Urinary bladder (tissue), 4 donors: ENCODE measurements at places on chromosomes 2 and 18. TPM values are rescaled to one million over a fixed set of nuclear protein-coding genes. Genes with fewer than 3 reads are reported as not detected.

MAP2 gene
- polyA plus RNA-seq = 2.7 TPM

BOLL gene
- not detected for polyA plus RNA-seq

MBD2 gene
- 27.0 TPM for polyA plus RNA-seq

LHCGR gene
- polyA plus RNA-seq = 0.14 TPM

RAX gene
- not detected for polyA plus RNA-seq

COL5A2 gene
- 112 TPM for polyA plus RNA-seq

HOXD11 gene
- polyA plus RNA-seq = 3.3 TPM

TUBB8B gene
- polyA plus RNA-seq = 0.28 TPM

MROH2A gene
- 7.3 TPM for polyA plus RNA-seq

MAPK4 gene
- 13.8 TPM for polyA plus RNA-seq

ERBB4 gene
- 0.13 TPM for polyA plus RNA-seq

TSPYL6 gene
- polyA plus RNA-seq = not detected

MC5R gene
- not detected for polyA plus RNA-seq

SPATA3 gene
- not detected for polyA plus RNA-seq

CABYR gene
- 1.3 TPM for polyA plus RNA-seq

TRIB2 gene
- polyA plus RNA-seq = 27.5 TPM

CXCR2 gene
- polyA plus RNA-seq = 0.77 TPM

SLC8A1 gene
- polyA plus RNA-seq = 26.9 TPM

NT5C1B gene
- 0.04 TPM for polyA plus RNA-seq

SERPINB11 gene
- polyA plus RNA-seq = not detected

SLC14A1 gene
- 23.5 TPM for polyA plus RNA-seq

HADHA gene
- 107 TPM for polyA plus RNA-seq

MAPRE2 gene
- polyA plus RNA-seq = 42.0 TPM

BUB1 gene
- polyA plus RNA-seq = 0.56 TPM

CPS1 gene
- polyA plus RNA-seq = 0.98 TPM

EMILIN1 gene
- polyA plus RNA-seq = 347 TPM

PCARE gene
- 0.25 TPM for polyA plus RNA-seq
